Stimulated activated CD8-positive, alpha-beta memory T cell treated with anti-CD3 and anti-CD28 coated beads, Interleukin-2, amount 100 ng/mL, for 48 hours (primary cell): ENCODE measurements at places on chromosomes 7 and 10.

DNA sequence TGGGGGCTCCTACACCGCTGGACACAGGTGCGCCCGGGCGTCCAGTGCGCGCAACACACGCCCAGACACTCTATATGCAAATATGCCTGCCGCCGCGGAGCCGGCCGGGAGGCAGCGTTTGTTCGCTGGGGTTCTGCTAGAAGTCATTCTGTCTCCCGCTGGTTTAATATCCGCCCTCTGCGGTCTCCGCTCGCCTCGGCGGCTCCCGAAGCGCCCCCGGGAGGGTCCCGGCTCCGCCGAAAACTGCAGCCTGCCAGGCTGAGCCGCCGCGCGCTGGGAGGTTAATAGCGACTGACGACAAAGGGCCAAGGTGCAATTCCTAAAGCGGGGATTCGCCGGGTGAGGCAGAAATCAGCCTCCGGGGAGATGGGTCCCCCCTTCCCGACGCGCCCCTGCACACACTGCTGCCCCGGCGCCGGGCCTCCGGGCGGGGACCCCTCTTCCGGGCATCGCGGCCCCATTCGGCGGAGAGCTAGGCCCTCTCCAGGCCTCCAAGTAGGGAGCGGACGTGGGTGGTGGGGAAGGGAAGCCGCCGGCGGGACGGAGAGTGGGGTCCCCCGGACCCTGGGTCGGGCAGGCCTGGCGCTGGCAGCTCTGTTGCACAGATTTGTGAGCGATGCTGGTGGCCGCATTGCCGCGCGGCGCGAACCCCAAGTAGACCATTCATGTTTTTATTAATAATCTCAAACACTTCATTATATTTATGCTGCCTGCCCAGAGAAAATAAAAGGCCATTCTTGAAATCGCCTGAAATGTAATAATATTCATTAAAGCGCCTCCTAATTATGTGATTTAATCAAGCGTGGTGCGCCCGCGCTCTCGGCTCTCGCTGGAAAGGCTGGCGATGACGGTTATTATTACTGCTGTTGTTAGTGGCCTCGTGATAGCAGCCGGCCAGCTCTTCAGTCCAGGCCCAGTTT is 9.1 kb downstream of the EN2 start:
- no peak for DNase-seq

DNA sequence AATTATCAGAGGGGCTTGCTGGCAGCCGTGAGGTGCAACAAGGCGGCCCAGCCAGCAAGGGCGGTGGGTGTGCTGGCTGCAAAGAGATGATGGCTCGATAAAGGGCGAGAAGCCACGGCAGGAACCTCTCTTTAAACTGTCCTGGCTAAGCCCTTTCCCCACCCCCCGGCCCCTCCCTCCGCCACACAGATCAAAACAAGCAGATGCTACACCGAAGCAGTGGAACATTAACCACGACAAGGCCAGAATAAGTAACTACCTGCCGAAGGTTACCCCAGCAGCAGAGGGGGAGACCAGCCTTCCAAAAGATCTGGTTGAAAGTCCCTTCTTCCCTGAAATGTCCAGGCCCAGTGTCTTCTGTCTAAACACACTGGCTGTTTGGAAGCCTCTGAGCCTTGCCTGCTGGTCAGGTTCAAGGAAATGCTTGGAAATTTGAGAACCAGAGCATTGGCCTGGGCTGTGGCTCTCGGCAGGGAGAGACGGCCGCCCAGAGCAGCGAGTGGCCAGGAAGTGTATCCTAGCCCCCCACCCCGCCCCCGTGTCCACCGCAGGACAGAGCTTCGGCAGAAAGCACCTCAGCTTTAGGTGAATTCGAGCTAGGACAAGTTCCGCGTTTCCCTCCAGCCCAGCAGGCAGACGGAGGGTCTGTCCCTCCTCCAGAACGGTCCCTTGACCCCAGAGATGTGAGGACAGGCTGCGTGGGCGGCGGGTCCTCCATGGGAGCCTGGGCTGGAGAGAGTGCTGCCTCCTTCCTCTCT is 2.1 kb downstream of the FAM20C start:
- DNase-seq, result no peak

DNA sequence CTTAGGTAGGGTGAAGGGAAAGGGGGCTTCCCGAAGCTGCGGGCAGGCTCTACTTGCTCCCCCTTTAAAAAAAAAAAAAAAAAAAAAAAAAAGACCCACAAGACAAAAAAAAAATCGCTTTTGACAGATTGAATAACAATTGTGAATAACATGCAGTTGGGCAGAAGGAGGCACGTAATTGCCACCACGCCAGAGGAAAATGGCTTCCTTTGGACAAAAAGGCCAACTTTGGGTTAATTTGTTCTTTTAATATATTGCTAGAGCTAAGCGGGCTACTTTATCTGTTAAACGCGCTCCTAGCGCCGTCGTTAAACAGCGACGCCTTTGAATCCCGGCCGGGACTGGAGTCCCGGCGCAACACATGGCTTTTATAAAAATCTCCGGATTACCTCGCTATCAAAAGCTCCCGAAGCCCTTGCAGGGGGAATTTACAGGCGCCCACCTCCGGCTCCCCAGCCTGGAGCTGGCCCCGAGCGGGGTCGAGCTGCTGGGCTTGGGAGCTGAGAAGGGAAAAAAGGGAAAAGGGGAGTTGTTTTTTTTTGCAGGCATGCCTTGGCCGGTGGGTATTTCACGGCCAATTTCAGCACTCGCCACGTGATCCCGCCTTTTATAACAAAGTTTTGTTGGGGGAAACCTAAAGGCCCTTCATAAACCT is 1.2 kb downstream of the HOXA11 start:
- no peak for DNase-seq

- DNase-seq, result no peak
Measured at GRCh38 chr7:31014826-31015225, 37.3 kb upstream of the ADCYAP1R1 start.

- peak; percentile 18 for DNase-seq
Measured at GRCh38 chr7:69739190-69739589, 140.9 kb downstream of the AUTS2 start.

GRCh38 chr7:47905076-47905920 is 43.0 kb downstream of the PKD1L1 start:
- no peak for DNase-seq

- DNase-seq, result no peak
Measured at GRCh38 chr7:105496521-105496920, 25.6 kb downstream of the PUS7 start.

DNA sequence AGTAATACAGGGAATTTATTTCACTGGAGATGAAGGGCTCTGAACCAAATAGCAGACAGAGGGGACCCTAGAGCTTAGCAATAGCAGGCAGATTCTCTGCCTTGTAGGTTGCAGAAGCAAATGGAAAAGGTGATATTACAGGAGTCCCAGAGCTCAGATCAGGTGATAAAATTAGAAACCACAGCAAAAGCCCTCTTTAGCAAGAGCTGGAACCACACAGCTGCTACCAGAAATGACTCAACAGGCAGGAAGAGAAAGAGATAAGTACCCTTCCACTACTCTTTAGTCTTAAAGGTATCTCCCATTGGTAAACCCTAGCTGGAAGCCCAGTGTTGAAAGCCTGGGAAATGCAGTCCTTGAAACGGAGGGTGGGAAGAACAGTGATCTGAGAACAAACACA is 535.6 kb upstream of the GHITM start:
- DNase-seq, result no peak

GRCh38 chr10:131270461-131271190 is 40.9 kb downstream of the TCERG1L start:
- DNase-seq, result no peak

GRCh38 chr10:111996103-111996502 is 187.5 kb downstream of the GPAM start:
- no peak for DNase-seq

- DNase-seq, result no peak
Measured at GRCh38 chr7:157688533-157689268, 351.9 kb downstream of the DNAJB6 start.

DNA sequence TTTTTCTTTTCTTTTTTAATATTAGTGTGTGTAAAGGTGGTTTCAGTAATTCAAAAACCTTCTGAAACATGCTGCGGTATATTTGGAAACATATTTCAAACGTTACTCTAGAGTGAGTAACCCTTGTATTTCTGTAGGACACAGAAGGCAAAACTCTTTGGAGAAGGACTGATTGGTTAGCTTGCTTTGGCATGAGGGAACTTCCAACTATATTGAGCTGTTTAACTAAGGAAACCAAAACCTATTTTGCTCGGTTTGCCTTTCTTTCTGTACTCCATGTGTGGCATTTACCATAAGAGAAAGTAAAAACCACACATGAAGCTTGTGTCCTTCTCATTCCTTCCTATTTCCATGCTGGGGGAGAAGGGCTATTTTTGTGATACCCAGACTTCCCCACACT is 149.8 kb downstream of the DYNC1I1 start:
- DNase-seq, result no peak

DNA sequence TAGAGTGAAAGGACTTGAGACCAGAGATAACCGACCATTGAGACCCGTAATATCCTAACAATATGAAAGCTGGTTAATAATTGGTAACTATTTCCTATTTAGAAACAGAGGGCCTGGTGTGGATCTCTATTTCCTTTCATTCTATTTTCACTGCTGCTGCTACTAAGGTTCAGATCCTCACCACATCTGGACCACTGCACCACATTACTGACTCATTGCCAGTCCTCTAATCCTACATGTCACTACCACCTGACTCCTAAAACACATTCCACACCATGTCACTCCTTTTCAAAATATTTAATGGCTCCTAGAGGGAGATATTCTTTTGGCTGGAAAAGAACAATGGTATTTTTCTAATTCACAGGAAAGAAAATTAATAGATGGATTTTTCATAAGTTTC is 6.4 kb downstream of the USP54 start:
- no peak for DNase-seq

DNA sequence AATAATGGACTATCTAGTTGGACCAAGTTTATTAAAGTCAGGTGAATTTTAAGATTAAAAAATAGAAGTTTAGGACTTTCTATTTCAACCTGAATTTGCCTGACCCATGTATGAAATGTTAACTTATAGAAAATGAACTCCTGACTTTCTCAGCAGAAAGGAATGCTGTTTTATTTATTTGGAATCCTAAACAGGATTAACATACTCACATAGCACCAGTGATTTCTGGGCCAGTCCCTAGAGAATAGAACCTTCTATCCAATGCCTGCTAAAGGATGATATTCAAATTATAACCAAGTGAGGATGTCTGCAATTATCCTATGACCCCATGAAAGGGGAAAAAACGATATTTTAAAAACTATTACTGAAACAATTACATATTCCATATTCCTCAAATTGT is 148.8 kb downstream of the CHRM2 start:
- DNase-seq, result no peak

DNA sequence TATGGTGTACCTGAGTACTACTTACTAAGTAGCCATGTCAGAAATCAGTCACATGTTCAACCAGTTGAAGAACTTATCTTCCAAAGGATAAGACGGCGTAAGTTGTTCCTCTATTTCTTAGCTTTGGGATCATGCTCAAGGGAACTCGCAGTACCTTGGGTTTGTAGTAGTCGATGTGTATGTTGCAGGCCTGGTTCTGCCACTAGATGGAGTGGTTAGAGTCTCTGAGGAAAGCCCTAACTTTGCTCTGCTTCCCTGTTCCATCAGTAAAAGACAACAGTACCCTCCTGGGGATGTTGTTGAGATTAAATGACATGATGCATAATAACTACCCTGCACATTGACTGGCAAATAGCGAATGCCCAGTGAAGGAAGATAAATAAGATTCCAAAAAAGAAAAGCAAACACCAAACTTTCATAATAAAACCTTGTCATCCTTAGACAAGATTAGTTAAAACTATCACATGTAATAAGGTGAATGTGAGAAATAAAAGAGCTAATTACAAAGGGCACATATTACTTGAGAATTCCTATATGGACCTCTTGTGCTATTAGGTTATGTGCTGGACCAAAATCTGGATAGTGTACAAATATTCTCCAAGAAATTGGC is 165.9 kb downstream of the ABCA13 start:
- DNase-seq, result no peak

DNA sequence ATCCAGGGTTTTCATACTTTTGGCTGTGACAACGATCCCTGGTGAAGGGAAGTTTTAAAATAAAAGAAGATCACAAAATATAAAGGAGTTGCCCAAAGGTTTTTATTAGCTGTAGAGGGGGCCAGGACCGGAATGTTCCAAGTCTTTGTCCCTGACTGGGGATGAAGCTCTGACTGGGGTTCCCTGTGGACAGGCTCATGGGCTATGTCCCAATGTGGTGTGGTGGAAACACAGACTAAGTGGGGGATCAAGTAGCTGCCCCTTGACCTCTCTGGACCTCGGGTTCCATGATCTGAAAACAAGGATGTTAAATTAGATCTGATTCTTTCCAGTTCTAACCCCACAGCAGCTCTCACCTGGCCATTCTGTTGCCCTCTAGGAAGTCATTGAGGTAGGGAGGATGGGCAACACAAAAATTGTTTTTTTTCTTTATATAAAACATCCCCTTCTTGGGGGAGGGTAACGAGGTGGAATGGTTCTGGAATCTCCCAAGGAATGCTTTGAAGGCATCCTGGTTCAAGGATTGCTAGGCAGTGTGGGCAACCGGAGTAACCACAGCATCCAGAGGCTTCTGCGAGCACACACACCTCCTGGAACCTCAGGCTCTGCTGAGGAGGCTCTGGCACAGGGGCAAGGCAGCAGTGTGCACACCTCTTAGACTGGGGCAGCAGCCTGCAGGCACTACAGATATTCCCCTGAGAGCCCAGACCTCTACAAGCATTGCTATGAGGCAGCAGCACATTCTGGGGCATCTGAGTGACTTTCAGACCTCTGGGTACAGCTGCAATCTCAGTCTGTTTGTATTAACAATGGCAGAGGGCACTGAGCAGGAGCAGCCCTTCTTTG is 21.4 kb upstream of the CRYGN start:
- DNase-seq, result no peak

- no peak for DNase-seq
Measured at GRCh38 chr10:48516911-48517310, 88.0 kb downstream of the ARHGAP22 start.

DNA sequence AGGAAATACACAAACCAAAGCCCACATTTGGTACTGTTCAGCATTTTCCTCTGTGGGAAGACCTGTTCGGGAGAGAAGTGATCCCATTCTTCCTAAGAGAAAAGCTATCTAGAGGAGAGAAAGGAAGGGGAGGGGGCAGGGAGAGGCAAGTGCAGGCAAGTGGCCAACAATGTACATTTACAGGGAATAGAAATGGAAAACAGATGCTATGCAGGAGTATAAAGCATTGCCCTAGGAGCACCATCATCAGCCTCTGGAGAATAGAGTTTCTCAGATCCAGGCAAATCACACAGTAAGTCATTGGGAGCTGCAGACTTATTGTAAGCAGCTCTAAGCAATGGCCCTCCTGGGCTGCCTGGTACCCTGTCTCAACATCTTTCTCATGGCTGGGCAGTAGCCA is 424.4 kb upstream of the AUTS2 start:
- no peak for DNase-seq

GRCh38 chr10:15744217-15744865 is 24.6 kb upstream of the ITGA8 start:
- DNase-seq, result peak; percentile 20

DNA sequence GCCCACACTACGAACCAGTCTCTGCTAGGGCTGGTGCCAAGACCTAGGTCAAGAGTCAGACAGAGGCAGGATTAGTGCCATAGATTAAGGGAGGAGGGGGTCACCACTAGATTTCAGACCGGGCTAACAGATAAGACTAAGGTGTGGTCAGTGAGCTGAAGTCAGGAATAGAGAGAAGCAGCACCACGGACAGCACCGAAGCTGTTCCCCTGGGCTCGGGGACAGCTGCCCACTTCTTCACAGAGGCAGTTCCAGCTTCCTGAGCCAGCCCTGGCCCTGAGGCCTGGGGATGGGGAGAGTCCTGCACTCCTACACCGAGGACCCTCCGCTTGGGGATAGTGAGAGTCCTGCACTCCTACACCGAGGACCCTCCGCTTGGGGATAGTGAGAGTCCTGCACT is 11.2 kb upstream of the JAKMIP3 start:
- DNase-seq, result no peak
